ENCODE measurements at places on chromosomes 1 and 21.

GRCh38 chr1:207789792-207790787 lies 38.2 kb downstream of the CD46 start:
- peak; percentile 44 for DNase-seq

- peak; percentile 75 for DNase-seq
These were observed 780 bp downstream of the HIVEP3 start for GRCh38 chr1:41917835-41918449.

- peak; percentile 4 for DNase-seq
These were observed 7.0 kb downstream of the TCHH start for GRCh38 chr1:152107984-152108881.

GRCh38 chr1:9326596-9326995 lies 33.9 kb downstream of the SPSB1 start:
- peak; percentile 90 for DNase-seq

- DNase-seq, result no peak
These were observed 137.4 kb downstream of the KIF26B start for GRCh38 chr1:245292141-245292540.

- no peak for DNase-seq
These were observed 54.2 kb downstream of the JAK1 start for GRCh38 chr1:64912191-64912590.

DNA sequence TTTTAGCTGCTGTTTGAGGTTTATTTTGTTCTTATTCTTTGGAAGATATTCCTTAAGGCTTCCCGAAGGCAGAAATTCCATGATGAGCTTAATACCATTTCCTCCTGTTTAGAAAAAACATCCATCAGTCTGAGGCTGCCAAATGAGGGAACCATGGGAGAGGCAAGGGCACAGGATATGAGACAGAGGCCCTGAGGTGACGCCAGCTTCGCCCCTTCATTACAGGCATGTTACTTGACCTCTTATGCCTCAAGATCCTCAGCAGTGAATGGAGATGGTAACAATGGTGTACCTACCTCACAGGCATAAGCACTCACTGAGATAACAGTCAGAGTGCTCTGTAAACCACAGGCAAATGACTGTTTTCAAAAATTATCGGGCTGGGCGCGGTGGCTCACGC lies 93.6 kb downstream of the RAVER2 start:
- DNase-seq, result no peak

DNA sequence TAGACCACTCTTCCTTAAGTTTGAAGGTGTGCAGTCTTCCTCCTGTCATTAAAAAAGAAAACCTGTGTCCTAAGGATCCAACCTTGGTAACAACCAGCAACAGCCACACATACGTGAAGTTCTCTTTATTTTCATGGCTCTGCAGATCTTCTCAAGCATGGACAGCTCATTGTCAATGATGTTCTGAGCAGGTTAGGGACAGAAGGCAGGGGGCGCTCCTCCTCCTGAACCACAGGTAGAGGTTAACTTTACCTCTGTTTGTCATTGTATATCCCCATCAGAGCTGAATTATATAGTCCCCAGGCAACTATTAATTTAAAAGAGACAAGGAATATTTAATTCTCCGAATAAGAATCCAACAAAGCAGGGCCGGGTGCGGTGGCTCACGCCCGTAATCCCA lies 52.5 kb upstream of the CR2 start:
- no peak for DNase-seq

DNA sequence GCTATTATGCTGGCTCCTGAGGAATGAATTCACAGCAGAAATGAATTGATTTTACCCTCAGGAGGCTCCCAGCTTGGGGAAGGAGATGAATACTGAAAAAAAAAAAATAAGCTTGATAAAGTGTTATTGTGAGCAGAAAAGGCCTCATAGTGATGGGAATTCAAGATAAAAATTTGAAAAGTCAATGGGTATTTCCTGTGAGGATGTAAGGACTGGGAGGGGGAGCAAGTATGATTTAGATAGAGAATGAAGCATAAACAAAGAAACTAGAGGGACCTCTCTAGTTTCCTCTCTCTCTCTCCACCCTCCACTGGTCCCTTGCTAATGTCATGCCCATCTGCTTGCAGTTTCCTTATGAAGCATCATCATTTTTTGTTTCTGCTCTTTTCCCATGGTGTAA lies 439.0 kb upstream of the PLXNA2 start:
- DNase-seq, result no peak

GRCh38 chr1:192916021-192916420 lies 107.2 kb downstream of the RGS2 start:
- DNase-seq, result no peak

GRCh38 chr1:55716151-55716550 lies 501.0 kb upstream of the USP24 start:
- no peak for DNase-seq

DNA sequence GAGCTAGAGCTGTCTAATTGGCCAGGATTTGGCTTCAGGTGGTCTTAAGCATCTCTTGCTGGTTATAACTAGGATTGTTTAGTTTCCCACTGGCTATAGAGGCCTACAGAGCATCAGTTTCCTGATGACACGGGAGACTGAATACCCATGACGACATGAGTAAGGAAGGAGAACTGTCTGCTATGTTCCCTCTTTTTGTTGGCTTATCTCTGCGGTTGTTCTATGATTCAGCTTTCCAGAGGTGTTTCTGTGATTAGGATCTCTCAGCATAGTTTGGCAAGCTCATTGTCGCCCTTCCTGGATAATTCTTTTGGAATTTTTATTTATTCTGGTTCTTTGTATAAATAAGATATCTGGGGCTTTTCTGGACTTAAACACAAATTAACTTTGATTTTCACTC lies 163.4 kb downstream of the OLFM3 start:
- no peak for DNase-seq

DNA sequence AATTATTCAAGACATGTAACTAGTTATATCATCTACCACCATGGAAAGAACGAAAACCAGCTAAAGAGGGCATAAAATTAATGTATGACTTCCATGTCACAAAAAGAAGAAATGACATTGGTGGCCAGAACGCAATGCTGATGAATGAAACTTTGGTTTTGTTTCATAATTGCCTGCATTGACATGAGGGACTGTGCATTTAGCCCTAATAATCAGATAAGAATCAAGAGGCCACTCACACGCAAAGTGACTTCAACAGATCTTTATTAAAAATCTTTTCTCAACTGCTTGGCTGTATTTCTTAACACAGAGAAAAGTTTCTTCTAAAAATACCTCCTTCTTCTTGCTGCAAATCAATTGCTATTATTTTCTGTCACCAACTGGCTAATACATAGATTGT lies 184.7 kb upstream of the RUNX1 start:
- no peak for DNase-seq

GRCh38 chr1:170153417-170153816 lies 7.7 kb downstream of the NTMT2 start:
- no peak for DNase-seq

GRCh38 chr21:18334066-18334465 lies 69.5 kb downstream of the TMPRSS15 start:
- DNase-seq, result no peak

- DNase-seq, result peak; percentile 55
These were observed 486 bp downstream of the NIPAL3 start for GRCh38 chr1:24415910-24416665.

DNA sequence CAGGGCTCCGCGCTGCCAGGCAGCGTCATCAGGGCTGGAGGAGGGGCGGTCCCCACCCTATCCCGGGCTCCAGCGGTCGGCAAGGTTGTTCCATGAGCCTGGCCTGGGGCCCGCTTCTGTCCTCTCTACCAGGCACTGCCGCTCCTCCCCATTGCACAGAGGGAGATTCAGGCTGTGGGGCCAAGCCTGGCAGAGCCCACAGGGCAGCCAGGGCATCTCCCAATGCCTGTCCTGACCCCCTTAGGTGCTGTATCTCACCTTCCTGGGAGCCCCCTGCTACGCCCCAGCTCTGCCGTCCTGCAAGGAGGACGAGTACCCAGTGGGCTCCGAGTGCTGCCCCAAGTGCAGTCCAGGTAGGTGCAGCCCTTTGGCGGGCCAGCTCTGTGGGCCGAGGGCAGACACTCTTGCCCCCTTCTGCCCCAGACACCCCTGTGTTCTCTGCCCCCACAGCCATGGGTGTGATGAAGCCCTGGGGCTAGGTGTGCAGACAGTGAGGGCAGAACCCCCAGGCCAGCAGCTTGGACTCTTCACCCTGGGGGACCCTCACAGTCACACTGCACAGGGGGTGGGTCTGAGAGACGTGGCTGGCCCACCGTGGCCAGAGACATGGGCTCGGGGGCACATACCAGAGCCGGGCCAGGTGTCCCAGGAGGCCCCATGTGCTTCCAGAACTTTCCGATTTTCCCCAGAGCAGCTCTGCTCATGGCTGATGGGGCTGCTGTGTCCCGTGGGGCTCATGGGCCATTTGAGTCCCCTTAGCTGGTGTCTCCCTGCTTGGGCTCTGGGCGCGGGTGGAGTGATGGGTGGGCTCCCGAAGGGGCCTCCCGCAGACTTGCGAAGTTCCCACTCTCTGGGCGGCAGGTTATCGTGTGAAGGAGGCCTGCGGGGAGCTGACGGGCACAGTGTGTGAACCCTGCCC lies 1.6 kb downstream of the TNFRSF14 start:
- DNase-seq, result no peak

DNA sequence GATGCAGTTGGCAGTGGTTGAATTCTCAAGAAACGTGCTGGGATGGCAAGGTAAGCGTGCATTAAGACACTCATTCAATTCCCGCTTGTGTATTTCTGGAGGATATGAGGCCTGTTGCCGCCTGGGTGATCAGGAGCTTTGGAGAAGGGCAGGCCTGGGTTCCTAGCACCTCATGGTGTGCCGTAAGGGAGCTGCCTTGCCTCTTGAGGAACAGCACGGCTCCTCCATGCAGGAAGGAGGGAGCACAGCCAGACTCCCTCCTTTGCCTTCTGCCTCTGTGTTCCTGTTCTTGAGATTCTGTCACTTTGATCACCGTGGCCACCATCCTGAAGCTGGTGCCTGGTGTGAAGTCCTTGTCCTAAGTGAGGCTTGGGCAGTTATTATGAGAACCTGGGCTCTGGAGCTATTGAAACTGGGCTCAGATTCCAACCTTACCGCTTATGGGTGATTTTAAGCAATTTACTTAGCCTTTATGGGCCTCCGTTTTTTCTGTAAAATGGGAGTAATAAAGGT lies 18.3 kb downstream of the SLFNL1 start:
- DNase-seq, result no peak

DNA sequence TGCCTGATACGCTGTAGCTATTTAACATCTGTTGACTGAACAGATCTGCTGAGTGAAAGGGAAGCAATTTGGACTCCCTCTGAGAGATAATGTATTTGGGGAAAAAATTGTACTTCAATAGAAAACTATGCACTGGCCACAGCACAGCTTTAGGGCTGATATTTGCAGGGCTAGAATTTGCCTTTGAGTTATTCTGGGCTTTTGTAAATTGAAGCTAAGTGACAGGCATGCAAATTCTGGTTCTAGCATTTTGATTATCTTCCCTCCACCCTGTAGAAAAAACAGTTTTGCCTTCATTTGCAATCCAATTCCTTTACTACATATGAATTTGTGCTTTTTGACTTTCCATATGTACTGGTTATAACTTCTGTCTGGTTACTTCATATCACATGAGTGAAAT lies 7.9 kb downstream of the KYAT3 start:
- DNase-seq, result no peak

- no peak for DNase-seq
These were observed 6.1 kb downstream of the AGTRAP start for GRCh38 chr1:11741919-11742558.

GRCh38 chr21:17250778-17251241 lies 262.0 kb upstream of the CXADR start:
- DNase-seq, result no peak

GRCh38 chr1:153670257-153670858 lies 435 bp downstream of the ILF2 start:
- DNase-seq, result no peak

DNA sequence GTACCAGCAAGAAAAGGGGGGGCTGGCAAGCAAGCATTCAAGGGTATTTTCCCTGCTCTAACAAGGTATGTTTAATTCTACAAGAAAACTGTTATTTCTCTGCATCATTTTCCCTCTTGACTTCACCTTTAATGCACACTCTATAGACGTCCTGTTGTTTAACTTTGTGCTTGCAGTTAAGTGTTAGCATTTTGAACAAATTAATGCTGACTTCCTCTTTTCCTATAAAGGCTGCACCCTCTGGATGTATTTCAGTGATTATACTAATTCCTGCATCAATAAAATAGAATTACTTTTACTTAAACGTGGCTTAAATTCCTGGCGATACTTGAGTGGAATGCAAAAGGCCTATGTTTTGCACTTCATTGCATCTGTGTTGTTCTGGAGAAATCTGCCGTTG lies 183.3 kb downstream of the KCNJ6 start:
- no peak for DNase-seq

- no peak for DNase-seq
These were observed 62.7 kb downstream of the CASZ1 start for GRCh38 chr1:10733474-10734366.

DNA sequence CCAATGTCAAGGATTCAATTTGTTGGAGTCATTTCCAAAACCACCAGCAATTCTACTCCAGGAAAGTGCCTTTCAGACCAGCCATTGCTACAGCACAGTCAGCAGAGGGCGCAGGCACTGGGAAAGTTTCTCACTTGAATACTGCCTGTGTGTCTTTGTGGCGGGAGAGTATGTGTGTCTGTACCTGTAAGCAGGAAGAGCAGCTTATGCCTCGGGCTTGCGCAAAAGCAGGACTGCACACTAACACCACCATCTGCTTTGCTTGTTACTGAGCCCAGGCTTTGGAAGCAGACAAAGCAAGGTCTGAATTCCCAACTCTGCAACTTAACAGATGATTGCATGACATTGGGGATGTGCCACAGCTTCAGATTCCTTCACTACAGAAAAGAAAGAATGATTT lies 7.0 kb upstream of the CTSE start:
- DNase-seq, result peak; percentile 80

DNA sequence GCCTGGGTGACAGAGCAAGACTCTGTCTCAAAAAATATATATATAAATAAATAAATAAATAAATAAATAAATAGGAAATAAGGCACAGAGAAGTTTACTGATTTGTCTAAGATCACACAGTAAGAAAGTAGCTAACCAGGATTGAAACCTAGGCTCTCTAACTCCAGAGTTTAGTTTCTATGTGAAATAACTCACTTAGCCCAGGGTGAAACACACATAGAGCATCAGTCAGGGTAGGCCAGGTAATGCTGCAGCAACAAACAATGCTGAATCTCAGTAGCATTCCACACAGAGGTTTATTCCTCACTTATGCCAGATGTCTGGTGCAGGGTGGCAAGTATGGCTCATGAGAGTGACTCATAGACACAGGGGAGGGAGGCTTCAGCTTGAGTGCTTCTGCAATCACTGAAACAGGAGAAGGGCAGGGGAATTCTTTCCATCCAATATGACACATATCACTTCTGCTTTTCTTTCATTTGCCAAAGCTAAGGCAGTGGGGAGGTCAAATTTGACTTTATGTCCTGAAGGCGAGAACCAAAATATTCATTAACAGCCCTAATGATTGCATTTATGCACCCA lies 37.1 kb upstream of the KANK4 start:
- peak; percentile 91 for DNase-seq

- no peak for DNase-seq
These were observed 26.6 kb upstream of the RGS13 start for GRCh38 chr1:192609110-192610079.

GRCh38 chr1:95957748-95958147 lies 723.7 kb downstream of the RWDD3 start:
- DNase-seq, result no peak

GRCh38 chr21:37876561-37876960 lies 39.7 kb downstream of the KCNJ6 start:
- no peak for DNase-seq

GRCh38 chr1:229279242-229279641 lies 8.3 kb downstream of the RAB4A start:
- DNase-seq, result no peak
